Inflammatory macrophage treated with lipopolysaccharide for 1 hour (primary cell): ENCODE measurements at places on chromosomes 4 and X.
A peak's percentile ranks its signal among the peaks of the same experiment; 100 is the strongest.

GRCh38 chrX:129361576-129361975 lies 161.7 kb downstream of the SMARCA1 start:
- no peak for DNase-seq

GRCh38 chr4:75434105-75434504 lies 80.1 kb downstream of the RCHY1 start:
- no peak for DNase-seq

DNA sequence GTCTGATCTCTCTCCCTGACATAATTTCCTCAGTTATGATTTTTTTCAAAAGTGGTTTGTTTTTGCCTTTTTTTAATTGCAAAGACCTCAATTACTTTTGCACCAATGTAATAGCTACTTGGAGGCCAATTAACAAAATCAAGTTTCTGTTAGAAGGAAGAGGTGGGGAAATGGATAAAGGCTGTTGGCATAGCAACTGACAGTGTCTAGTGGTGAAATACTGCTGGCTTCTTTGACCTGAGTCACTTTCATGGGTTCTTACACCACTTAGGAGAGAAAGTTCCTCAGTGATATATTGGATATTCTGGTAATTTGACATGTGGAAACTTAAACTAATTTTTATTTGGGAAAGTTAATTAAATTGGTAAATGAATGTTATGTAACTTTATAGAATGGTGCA lies 26.5 kb upstream of the ATP8A1 start:
- peak; percentile 3 for DNase-seq

GRCh38 chr4:108166441-108167315 lies 2.1 kb downstream of the LEF1 start:
- no peak for DNase-seq

DNA sequence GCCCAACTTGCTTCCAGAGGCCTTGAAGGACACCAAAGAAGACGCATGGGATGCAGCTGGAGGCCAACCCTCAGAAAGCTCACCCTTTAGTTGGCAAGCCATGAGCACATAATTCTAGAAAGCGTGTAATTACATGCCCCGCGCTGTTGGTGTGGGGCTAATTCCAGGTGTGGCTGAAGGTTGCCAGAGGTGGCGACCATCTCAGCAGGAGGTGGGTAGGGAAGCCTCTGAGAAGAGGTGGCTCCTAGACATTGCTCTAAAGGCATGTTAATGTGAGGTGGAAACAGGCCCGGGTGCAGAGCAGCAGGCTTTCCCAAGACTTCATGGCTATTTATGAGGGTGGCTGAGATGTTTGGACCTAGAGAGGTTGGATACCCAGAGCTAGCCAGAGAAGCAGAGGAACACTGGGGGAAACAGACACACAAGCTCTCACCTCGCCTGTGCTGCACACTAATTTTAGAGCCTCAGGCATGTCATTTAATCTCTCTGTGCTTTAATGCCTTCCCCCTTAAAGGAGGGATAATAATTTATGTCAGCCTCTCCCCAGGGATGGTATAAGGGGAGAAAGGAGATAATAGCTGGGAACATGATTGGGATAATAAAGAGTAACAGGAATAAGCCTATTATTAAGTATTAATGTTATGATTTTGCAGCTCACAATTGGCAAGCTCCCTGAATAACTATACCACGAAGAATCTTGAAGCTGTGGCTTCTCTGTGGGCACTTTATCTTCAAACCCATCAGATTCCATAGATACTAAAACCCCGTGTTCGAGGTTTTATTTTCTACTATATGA lies 60.0 kb upstream of the HELT start:
- DNase-seq: no peak
